Activated CD4-positive, alpha-beta T cell treated with anti-CD3 and anti-CD28 coated beads, Interleukin-2, amount 50 U/mL, for 4 hours (primary cell): ENCODE measurements at places on chromosomes 11 and 22.

- DNase-seq: no peak
Observed at GRCh38 chr11:106286881-106287504, 209.5 kb downstream of the AASDHPPT start.

DNA sequence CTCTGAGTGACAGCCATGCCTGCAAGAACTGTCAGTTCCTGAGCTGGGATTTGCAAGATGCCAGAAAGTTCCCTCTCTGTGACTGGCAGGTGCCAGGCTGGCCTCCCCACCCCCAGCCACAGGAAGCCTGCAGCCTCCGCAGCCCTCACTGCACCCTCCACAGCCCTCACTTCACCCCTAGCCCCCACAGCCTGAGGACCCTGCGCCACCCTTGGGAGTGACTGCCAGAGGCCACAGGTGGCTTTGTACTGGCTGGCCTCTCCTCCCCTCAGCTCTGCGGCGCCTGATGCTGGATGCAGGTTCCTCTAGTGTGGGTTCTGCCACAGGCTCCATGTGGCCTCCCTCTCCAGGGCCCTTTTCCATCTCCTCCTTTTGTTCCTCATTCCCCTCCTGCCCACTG, 28.7 kb downstream of the MPPED1 start:
- no peak for DNase-seq

DNA sequence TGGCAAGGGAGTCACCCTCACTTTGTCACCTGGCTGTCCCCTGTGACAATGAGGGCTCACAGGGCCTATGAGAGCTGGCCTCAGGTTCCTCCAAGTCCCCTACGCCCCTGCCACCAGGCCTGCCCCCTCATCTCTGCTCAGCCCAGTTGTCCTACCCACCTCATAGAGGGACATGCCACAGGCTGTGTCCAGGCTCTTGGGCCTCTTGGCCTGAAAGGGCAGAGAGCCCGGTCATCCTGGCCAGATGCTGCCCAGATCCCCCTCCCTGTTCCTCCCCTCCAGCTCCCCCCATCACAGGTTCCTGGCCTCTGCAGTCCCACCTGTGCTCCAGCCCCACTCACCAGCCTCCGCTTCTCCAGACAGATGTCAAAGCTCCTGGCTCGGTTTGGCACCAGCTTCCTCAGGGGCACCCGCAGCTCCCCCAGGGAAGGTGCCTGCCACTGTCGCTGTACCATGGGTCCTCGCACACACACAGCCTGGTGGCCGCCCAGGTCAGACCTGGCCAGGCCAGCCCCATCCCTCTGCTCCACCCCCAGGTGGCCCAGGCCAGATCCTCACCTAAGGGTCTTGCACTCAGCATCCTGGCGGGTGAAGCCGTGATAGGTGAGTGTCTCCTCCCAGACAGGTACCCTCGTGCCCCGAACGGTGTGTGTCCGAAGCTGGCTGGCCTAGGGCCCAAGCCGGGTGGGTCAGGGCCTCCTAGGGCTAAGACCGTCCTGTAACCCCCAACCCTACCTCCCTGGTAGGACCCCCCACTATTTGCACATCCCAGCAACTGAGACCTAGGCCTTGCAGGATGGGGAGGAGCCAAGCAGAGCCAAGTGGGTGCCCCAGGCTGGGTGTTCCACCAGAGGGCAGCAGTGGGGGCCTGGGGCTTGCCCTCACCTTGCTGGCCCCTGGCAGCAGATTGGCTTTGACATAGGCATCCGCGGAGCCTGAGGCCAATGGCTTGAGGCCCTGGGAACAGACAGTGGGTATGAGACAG, 8.3 kb downstream of the NDUFV1 start:
- DNase-seq: peak; percentile 53

- DNase-seq: no peak
Observed at GRCh38 chr22:39419096-39419495, 19.5 kb downstream of the TAB1 start.

- no peak for DNase-seq
Observed at GRCh38 chr11:30938171-30938570, 352.0 kb upstream of the MPPED2 start.

GRCh38 chr11:6747097-6747668, 24.6 kb downstream of the OR2AG2 start:
- DNase-seq: no peak

DNA sequence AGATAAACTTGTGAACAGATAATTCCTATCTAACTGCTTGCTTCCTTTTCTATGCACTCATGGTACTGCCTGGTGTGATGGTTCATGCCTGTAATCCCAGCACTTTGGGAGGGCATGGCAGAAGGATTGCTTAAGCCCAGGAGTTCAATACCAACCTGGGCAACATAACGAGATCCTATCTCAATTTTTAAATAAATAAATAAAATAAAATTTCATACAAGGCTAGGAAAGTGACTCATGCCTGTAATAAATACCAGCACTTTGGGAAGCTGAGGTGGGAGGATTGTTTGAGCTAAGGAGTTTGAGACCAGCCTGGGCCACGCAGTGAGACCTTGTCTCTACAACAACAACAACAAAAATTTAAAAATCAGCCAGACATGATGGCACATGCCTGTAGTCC, 166.6 kb downstream of the COMMD9 start:
- no peak for DNase-seq

DNA sequence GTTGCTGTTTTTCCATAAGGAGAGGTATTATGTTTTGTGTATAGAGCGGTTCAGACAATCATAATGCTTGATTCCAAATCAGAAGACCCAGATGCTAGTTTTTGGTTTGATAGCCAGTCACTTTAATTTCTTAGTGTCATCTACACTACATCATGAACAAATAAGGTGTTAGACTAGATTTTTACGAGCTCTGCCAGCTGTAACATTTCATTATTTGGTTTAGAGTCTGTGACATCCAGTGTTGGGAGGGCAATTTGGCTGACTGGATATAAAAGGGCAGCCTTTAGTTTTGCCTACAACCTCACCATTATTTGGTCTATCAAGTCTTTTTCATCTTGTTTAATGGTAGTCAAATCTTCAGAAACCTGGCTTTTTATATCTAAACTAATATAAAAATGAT, 30.2 kb upstream of the FBXO3 start:
- no peak for DNase-seq

DNA sequence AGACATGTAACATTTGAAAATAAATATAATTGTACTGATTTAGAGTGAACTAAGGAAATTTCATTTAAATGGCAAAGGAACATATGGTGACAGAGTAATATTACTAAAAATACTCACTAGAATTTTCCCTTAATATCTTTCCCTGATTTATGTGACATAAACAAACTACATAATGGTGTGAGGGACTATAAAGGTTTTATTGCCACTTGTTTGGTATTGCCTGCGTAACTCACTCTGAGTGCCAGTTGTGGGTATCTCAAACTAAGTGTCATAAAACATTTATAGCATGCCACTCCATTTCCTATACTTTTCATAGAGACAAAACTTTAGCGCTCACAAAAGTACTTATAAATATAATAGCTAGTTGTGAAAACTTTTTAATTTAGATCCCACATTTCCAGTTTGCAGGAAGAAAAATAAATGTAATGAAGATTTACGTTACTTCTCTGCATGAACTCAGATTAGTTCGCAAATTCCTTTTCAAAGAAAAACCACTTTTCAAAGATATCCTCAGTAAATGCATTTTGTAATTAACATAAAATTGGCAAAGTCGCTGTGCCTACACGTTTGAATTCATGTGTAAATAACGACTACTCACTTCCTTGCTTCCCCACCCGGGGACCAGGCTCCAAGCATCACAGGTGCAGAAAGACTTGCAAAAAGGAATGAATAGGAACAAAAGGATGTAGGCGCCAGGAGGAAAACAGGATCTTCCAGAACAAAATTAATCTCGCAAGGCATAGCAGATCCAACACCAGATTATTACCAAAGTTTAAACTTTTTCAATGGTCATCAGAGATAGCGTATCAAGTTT, 1.6 kb upstream of the QSER1 start:
- no peak for DNase-seq

DNA sequence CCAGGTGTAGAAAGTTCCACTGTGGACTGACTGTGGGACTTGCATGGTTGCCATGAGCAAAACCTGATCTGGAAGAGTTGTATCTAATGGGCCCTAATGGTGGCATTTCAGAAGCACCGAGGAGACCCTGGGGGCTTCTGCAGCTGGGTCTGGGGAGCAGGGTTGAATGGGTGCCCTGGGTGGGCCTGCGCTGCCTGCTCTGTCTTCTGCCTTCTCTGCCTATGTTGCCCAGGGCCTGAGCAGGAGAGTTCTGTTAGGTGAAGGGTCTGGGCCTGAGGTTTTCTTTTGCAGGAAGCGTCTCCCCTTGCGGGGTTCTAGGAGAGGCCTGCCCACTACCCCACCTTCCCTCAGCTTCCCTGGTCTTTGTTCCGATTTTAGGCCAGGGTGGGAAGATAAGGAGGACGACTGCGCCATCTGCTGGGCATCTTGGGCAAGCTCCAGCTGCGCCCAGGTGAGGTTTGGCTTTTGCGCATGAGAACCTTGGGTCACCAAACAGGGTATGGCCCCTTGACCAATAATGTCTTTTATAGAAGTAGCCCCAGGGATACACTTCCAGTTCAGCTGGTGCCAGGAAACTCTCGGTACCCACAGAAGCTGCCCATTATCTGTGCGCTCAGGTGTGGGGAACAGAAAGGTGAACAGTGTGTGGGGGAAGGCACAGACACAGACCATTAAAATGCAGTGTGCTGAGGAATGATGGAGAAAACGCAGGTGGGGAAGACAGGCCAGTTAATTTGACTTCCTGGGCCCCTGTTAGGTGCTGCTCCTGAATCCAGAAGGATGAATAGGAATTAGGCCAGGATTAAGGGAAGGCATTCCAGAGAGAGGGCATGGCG, 23.2 kb downstream of the COMMD9 start:
- peak; percentile 42 for DNase-seq

DNA sequence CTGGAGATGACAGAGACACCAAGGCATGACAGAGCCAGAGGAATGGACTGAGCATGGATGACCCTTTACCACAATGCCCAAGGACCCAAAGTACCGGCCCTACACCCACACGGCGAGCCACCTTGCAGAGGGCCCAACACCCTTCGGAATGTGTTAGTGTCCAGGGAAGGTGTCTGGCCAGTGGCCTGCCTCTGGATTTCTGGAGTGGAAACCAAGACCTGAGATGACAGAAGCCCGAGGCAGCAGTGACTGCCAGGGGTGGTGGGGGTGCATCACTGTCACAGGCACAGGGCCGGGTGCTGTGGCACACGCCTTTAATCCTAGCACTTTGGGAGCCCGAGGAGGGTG, 28.7 kb downstream of the PDGFB start:
- DNase-seq: no peak

DNA sequence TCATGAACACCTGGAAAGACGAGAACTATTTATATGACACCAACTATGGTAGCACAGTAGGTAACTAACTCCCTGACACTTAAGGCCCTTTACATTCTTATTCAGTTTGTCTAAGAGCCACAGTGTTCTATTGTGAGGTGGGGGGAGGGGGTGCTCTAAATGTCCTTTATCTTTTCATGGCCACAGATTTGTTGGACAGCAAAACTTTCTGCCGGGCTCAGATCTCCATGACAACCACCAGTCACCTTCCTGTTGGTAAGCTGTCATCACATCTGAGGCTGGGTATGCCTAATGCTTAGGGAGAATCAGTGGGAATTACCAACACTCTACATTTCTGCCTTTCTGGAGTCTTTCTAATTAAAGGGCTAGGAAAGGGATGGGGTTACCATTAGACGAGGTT, 30.7 kb downstream of the EHF start:
- DNase-seq: no peak

DNA sequence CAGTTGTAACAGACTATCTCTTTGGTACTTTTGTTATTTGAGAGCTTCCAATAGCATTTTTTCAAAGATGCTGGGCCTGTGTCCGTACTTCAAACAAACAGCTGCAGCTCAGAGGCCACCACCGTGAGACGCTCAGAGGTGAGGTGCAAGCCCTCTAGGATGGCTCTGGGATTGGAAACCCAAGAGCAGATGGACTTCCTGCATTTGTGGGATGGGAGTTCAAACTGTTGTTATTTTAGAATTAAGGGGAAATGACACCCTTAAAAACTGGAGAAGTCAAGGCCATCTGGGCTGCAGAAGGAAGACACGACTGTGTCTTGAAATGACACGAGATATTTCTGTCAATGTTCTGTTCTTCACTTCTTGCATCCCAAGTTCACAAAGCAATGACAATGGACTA, 9.2 kb upstream of the IL10RA start:
- no peak for DNase-seq

DNA sequence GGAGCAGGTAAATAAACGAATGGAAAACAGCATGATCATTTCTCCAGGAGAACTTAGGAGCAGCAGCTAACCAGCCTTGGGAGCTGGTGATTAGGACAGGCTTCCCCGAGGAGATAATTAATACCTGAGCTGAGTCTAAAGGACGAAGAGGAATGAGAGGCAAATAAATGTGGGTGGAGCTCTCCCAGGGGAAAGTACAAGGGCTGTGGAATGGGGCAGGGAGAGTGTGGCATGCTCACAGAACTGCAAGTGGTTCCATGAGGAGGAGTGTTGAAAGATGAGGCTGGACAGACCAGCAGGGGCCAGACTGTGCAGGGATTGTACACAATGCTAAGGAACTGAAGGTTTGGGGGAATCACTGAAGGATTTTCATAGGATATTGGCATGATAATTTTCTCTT, 14.2 kb upstream of the TLCD5 start:
- DNase-seq: no peak

GRCh38 chr11:1639666-1640065, 10.1 kb downstream of the KRTAP5-5 start:
- DNase-seq: no peak

DNA sequence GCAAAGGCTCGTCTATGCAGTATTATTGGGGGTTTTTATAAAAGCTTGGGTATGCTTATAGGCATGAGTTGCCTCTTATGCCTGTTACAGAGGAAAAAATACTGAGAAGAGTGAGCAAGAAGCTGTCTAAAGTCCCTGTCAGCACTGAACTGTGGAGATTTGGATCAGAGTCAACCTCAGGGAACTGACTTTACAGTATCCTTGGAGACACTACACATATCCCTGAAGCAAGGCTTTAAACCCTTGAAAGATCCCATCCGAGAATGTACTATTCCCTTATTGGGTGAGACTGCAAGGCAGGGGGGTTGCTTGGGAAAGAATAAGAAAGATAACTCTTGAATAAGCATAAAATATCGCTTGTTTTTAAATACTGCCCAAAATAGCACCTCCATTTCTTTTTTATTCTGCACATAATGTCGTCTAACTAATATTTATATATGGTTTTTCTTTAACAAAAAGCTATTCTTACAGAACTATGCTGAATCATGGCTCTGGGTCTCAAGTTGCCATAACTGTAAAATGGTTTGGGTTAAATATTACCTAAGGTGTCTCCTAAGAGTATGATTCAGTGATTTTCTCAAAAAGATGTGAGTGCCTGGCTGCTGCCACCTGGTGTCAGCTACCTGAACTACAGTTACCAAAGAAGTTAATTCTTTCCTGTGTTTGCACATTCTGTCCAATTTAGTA, 1062.8 kb downstream of the DLG2 start:
- no peak for DNase-seq

- DNase-seq: no peak
Observed at GRCh38 chr22:46008291-46008690, 31.3 kb upstream of the WNT7B start.

DNA sequence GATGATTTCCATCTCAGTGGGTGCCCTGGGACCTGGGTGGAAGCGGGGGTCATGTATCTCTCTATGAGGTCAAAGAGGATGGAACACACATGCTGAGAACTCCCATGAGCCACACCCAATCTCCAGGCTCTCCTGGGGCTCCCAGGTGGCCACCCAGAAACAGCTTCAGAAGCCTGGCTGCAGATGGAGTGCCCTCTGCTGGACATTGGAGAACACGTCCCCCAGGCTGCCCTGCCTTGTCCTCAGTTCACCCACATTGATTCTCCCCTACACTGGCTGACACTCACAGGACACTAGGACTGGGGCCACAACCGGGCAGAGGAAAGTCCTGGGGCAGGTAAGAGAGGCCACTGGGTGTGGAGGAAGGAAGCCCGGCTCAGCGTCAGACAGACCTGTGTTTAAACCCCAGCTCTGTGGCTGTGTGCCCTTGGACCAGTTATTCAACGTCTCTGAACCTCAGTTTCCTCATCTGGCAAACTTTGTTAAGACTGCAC, 4.5 kb upstream of the NOL12 start:
- DNase-seq: peak; percentile 68
